ENCODE measurements at places on chromosomes 5 and 9.

- DNase-seq: peak; percentile 47
These were observed 57.9 kb downstream of the TGFBR1 start for GRCh38 chr9:99162759-99163364.

DNA sequence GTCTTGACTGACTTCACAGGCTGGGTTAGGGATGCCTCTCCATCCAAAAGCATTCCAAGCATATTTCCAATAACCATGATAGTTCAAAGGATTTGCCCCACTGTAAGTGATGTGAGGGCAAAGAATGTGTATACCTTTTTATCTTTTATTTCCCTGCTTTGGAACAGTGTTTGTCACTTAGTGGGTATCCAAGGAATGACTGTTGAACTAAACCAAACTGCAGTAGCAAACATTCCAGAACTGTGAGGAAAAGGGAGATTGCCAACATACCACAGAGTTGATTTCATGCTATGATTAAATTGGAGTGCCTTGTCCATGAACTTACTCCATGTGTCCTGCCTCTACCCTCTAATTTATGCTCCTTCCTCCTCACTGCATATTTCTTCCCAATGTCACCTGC is 400.0 kb downstream of the KIAA0825 start:
- peak; percentile 97 for DNase-seq

- DNase-seq: no peak
These were observed 270.0 kb downstream of the ADAMTSL1 start for GRCh38 chr9:18743971-18744370.

DNA sequence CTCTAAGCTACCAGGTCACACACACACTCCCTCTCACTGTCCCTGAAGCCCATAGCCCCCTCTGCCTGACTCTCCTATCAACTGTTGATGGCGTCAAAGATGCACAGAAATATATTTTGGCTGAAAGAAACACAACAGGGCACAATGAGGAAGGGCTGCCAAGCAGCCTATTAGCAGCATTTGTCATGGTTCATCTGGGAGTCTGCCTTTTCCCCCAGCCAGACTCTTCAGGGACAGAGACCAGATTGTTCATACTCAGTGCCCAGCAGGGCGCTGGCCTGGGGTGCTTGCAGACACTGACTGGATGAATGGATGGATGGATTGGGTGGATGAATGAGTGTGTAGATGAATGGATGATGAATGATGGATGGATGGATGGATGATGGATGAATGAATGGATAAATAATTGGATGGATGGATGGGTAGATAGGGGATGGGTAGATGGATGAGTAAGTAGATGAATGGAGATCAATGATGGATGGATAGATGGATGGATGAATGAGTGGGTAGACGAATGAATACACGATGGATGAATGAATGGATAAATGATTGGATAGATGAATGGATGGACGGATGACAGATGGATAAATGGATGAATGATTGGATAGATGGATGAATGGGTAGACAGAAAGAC is 90.5 kb downstream of the ADAMTS2 start:
- no peak for DNase-seq

DNA sequence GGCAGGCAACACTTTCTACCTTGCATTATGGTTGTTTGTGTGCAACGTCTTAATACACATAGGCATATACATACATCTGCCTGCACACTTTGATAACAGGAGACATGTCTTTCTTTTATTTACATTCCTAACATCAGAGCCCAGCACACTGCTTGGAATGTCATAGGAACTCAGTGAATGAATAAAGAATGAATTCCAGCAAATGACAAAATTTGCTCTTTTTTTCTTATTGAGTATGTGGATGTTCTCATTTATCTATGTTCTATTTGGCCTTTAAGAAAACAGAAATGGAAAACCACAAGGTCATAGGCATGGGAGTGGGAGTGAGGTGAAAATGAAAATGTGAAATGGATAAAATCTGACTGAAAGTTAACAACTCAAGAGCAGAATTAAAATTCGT is 36.3 kb upstream of the PALM2AKAP2 start:
- DNase-seq: no peak

- no peak for DNase-seq
These were observed 15.8 kb upstream of the FABP6 start for GRCh38 chr5:160213537-160213936.

DNA sequence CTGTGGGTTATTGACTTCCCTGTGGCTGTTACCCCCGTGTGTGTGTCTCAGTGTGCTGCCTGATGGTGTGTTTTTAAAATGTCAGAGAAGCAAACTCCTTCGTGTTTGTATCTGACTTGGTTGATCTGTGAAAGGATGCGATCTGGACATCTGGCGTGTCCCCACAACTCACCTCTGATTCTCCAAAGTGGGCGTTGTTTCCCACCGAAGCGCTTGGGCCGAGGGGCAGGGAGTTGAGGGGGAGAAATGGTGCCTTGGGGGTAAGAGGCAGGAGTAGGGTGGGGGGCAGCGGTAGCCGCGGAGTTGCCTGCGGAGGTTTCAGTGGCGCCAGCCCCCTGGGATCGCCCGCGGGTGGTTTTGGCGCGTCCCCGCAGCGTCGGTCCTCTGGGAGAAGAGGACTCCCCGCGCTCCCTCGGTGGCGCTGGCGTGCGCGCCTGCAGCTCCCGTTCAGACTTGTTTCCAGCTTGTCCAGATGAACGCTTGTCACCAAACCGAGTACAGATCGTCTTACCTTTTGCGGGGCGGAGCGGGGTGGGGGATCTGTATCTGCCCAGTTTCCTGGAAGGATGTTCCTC is 1.1 kb downstream of the MAST4 start:
- DNase-seq: peak; percentile 11

- peak; percentile 21 for DNase-seq
These were observed 52.3 kb downstream of the TLE4 start for GRCh38 chr9:79623799-79624721.

- DNase-seq: no peak
These were observed 8.1 kb upstream of the ROR2 start for GRCh38 chr9:91958174-91958573.

GRCh38 chr9:68603371-68603770 is 62.7 kb upstream of the TMEM252 start:
- no peak for DNase-seq

DNA sequence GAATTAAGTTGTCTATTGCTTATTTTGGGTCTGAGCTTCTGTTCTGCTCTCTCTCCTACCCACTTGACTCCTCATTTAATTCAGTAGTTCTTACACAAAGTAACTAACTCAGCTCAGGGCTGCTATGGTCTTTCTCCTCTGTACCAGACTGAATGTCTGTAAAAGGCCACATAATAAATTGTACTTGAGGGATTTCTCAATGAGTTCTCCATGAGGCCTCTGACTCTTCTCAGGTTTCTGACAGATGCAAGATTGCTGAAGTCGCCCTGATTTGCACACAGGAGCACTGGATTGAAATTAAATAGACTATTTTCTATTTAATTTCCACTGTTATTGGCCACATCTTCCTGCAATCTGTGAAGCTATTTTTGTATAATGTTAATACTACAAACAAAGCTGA is 2.9 kb downstream of the IQGAP2 start:
- DNase-seq: no peak

DNA sequence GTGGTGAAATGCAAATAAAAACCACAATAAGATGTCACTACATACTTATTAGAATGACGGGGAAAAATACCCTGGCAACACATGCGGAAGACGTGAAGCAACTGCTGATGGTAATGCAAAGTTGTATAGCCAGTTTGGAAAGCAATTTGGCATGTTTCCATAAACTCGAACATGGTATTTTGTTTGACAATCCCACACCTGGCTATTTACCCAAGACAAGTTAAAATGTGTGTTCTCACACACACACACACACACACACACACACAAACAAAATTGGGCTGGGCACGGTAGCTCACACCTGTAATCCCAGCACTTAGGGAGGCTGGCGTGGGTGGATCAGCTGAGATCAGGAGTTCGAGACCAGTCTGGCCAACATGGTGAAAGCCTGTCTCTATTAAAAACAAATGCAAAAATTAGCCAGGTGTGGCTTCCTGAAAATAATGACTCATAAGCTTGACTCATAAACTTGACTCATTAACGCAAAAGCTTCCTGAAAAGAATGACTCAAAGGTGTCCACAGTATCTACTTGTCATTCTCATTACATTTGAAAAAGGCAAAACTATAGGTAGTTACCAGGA is 456.5 kb downstream of the CDH18 start:
- peak; percentile 3 for DNase-seq

GRCh38 chr5:88847420-88847819 is 35.6 kb downstream of the MEF2C start:
- no peak for DNase-seq

DNA sequence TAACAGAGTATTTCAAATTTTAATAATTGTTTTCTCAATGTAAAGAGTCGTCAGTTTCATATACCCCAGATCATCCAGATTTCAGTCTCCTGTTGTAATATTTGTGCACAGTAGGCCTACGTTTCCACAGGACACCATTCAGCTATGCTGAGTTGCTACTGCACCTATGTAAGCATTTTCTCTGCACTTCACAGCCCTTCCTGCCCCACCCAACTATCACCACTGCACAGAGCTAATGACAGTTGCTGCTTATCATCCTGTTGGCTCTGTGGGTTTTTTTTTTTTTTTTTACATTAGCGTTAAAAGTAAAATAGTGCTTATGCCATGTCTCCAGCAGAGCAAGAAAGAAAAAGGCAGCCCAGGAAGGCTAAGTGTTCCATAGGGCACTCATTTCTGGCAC is 5.9 kb upstream of the PRKACG start:
- no peak for DNase-seq

DNA sequence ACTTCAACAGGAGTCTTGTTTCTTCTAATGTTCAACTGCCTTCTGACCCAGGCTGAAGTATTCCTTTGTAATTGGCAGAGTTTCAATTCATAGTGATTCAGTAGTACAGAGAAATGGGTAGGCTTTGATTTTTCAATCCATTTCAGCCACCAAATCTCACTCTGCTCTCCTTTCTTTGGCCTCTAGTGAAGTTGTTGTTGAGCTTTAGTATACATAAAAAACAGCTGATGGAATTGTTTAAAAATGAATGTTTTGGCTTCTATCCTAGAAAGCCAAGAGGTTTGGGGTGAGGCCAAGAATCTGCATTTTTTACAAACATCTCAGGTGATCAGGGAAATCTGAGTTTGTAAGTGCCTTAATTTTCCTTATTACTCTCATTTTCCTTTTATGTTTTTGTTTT is 182.9 kb upstream of the MAP1B start:
- DNase-seq: no peak

GRCh38 chr9:97906236-97906831 is 16.0 kb downstream of the TRMO start:
- no peak for DNase-seq

GRCh38 chr5:124655251-124655917 is 91.1 kb downstream of the ZNF608 start:
- DNase-seq: no peak

DNA sequence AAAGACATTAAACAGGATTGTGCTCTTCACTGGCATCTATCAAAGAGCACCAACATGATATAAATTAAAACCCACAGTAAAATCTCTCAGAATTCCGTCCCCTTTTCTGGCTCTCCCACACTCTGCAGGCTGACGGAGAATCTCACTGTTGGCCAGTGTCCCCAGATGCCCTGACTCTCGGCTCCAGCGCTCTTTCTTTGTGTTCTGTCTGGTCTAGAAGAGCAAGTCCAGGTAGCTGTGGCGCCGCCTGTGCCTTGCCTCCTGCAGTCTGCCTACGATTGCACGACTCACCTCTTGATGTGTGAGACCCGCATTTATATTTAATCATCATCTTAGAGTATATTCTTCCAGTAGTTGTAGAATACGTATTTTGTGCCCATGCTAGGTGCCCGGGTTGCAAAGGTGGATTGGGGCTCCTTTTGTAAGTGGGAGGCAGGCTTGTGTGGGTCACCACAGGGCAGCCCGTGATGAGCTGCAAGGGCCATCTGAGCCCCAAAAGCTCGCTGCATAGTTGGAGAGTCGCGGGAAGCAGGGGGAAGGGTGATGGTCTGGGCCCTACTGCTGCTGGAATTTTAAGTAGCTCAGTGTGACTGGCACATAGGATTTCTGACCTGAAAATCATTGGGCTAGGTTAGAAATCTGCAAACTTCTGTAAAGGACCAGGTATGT is 55.6 kb downstream of the EHMT1 start:
- DNase-seq: no peak

GRCh38 chr5:111127453-111128195 is 35.5 kb downstream of the WDR36 start:
- DNase-seq: no peak

- DNase-seq: no peak
These were observed 1.2 kb downstream of the SURF4 start for GRCh38 chr9:133374612-133375115.

DNA sequence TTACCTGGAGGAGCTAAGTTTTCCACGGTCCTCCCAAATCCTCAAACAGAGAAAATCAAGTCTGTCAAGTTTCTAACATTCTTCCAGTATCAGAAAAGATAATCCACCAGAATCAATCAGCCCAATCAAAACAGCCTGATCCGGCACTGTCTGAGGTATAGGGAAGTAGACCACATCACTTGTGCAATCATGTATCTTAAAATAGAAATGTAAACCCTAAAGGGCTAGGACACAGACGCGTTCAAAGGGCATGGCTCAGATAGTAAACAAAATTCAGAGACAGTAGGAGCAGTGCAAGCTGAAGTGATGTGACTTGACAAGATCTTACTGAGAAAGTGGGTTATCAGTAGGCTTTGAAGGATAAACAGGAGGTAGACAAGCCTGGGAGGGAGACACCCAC is 252.4 kb upstream of the DAPK1 start:
- DNase-seq: no peak

- DNase-seq: peak; percentile 20
These were observed 41.5 kb downstream of the TTLL11 start for GRCh38 chr9:122051351-122052321.
